ENCODE measurements at places on chromosomes 16 and 17.
A peak's percentile ranks its signal among the peaks of the same experiment; 100 is the strongest.

- DNase-seq: no peak
Measured at GRCh38 chr17:74746922-74747321, 1.5 kb upstream of the NHERF1 start.

- DNase-seq: no peak
Measured at GRCh38 chr16:6309271-6309670, 1023.4 kb upstream of the RBFOX1 start.

GRCh38 chr16:85492295-85492864 is 120.7 kb upstream of the GSE1 start:
- DNase-seq: no peak

GRCh38 chr17:63837480-63837879 is 5.0 kb downstream of the SMARCD2 start:
- no peak for DNase-seq

- no peak for DNase-seq
Measured at GRCh38 chr17:48486557-48486956, 44.3 kb downstream of the HOXB1 start.

DNA sequence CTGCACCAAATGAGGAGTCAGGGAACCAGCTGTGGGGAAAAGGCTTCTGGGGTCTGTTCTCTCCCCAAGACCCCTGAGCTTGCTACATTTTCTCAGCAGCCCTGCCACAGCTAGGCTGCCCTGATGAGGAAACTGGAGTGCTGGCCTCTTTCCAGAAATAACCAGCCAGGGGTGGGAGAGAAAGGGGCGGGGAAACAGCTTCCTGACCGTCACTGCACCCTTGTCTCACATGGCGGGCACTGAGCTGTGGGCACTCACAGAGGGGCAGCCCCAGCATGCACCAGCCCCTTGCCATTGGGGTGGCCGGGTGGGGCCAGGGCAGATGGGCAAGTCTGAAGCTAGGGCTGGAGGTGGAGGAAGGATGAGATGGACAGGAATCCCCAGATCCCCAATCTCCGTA is 2.9 kb downstream of the SRL start:
- DNase-seq: no peak

DNA sequence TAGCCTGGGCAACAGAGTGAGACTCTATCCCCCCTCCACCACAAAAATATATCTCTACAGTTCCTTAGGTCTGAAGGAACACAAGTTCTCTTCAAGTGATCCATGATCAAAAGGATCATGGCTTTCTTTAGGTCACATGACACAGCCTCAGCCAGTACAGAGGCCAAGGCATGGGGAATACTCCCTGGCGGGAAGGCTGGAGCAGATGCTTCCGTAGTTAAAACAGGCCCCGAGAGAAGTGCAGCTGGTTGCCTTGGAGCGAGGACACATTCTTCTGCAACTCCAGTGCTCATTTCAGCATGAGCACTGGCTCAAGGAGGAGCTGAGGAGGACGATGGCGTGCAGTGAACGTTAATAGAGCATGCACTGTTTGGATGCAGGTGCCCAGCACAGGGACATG is 13.5 kb downstream of the CDIP1 start:
- no peak for DNase-seq

DNA sequence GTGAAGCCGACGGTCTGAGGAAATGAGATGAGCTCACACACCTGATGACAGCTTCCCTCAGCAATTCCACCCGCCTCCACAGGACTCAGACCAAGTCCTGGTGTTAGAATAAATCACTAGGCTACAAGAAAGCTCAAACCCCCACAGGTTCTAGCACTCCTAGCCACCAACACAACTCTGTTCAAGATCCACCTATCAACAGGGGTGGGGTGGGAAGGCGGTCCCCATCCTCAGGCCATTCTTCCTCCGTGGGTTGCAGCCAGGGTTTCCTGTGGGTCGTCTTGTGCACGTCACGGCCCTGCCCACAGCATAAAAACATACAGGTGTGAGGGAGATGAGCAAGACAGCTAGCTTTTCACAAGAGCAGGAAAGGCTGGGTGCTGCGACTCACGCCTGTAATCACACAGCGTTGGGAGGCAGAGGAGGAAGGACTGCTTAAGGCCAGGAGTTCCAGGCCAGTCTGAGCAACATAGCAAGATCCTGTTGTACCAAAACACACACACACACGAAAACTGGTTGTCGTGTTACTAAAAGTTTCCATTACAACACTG is 81.1 kb downstream of the ANKRD11 start:
- DNase-seq: no peak

DNA sequence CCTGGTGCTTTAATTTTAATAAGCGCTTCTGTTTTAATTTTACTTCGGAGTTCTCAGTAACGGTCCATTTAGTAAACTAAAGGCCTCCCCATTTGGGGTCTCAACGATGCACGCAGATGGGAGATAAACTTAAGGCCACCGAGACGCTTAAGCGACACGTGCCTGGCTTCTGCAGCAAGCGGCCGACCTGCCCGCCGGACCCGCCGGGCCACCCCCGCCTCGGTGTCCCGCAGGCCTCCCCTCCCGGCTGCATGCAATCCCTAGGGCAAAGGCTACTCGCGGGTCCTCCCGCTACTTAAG is 592 bp downstream of the GCSH start:
- no peak for DNase-seq

- peak; percentile 15 for DNase-seq
Measured at GRCh38 chr17:57588086-57588485, 157.0 kb downstream of the CCDC182 start.

DNA sequence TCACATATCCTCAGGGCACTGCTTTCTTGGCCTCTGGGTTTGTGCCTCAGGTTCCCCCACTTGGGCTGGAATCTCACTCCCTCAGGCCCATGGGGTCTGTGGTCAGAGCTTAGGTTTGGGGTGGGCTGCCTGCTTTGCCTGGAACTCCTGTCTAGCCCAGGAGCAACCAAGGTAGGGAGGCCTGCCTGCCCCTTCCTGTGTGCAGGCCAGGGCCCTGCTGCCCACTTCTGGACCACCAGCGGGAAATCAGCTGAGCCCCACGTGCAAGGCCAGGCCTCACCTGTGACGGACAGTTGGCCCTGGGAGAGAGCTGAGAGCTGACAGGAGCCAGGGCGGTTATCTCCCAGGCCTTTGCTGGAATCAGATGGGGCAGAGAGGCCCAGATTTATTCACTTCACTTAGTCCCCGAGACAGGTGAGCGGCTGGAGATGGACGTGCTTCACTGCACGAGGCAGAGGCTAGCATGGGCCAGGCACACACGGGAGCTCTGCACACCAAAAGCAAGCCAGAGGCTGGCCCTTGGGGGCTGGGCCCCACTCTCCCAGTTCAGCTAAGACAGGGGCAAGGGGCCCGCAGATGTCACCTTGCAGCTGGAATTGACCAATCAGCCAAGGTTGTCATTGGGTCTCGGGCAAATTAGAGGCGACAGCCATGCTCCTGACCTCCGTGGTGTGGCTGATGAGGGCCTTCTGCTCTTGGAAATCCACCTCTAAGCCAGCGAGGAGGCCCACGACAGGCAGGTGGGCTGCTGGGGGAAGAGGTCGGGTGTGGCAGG is 49.9 kb upstream of the DOC2B start:
- DNase-seq: peak; percentile 64

- DNase-seq: no peak
Measured at GRCh38 chr17:68822719-68823289, 132.4 kb downstream of the ABCA8 start.

DNA sequence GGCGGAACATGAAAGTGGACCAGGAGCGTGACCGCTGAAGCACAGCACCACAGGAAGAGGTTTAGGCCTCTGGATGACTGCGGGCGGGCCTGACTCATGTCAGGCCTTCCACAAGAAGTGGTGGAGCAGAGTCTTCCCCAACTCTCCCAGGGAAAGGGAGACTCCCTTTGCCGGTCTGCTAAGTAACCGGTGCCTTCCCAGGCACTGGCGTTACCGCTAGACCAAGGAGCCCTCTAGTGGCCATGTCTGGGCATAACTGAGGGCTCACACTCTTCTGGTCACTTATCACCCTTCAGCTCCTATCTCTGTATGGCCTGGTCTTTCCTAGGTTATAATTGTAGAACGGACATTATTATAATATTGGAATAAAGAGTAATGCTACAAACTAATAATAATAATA is 1931.9 kb downstream of the TP53TG3F start:
- DNase-seq: no peak

DNA sequence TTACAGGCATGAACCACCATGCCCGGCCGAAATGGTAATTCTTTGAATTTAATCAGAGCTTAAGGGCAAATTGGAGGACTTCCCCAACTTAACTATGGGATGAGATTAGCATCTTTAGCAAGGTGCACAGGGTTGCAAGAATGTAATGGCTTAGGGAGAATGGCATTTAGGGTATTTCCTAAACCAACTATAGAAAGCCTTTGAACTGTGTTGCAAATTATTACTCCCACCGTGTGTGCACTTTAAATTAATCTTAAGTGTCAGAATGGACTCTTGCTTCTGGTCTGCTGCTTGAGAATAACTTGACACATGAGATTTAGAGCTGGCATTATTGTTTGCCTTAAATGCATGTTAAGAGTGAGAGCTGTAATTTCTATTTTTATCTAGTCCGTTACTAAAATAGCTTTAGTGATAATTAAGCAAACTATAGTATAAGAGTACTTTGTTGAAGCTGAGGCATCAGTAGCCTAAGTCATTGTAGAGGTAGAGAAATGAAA is 59.8 kb downstream of the TUBD1 start:
- DNase-seq: no peak

- DNase-seq: no peak
Measured at GRCh38 chr17:41658846-41659245, 29.8 kb upstream of the EIF1 start.

DNA sequence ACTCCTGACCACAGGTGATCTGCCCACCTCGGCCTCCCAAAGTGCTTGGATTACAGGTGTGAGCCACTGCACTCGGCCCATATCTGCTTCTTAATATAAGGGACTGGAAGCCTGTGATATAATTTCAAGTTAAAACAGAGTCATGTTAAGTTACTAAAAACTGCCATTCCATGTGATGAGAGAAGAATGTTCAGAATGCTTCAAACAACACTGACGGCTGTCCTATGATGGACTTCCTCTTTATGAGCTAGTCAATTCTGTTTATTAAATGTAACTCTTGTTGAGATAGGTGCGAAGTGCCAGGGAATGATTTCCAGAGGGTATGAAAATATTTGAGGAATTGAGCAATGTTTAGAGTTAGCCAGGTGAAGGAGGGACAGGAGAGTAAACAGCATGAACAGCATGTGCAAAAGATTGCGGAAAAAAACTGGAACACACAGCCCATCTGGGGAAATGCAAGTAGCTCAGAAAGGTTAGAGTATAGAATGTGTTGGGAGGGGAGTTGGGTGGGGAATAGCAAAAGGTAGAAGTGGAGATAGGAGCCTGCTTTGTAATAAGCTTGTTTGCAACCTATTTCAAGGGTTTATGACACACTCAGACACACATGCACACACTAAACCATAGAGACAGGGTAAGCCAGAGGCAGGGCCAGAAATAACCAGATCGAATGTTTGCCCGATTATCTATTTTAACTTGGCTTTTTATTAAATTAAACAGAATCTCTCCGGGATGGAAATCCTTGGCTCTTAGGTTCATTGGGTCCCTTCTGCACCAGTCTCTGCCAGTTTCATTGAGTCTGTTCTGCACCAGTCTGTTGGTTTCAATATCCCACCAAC is 135.6 kb upstream of the COX10 start:
- DNase-seq: no peak

DNA sequence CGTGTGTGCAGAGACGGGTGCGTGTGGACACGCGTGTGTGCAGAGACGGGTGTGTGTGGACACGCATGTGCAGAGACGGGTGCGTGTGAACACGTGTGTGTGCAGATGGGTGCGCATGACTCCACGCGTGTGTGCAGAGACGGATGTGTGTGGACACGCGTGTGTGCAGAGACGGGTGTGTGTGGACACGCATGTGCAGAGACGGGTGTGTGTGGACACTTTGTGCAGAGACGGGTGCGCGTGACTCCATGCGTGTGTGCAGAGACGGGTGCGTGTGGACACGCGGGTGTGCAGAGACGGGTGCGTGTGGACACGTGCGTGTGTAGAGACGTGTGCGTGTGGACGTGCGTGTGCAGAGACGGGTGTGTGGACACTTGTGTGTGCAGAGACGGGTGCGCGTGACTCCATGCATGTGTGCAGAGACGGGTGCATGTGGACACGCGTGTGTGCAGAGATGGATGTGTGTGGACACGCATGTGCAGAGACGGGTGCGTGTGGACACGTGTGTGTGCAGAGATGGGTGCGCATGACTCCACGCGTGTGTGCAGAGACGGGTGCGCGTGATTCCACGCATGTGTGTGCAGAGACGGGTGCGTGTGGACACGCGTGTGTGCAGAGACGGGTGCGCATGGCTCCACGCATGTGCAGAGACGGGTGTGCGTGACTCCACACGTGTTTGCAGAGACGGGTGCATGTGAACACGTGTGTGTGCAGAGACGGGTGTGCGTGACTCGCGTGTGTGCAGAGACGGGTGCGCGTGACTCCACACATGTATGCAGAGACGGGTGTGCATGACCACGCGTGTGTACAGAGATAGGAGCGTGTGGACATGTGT is 1.6 kb upstream of the CD7 start:
- DNase-seq: no peak

DNA sequence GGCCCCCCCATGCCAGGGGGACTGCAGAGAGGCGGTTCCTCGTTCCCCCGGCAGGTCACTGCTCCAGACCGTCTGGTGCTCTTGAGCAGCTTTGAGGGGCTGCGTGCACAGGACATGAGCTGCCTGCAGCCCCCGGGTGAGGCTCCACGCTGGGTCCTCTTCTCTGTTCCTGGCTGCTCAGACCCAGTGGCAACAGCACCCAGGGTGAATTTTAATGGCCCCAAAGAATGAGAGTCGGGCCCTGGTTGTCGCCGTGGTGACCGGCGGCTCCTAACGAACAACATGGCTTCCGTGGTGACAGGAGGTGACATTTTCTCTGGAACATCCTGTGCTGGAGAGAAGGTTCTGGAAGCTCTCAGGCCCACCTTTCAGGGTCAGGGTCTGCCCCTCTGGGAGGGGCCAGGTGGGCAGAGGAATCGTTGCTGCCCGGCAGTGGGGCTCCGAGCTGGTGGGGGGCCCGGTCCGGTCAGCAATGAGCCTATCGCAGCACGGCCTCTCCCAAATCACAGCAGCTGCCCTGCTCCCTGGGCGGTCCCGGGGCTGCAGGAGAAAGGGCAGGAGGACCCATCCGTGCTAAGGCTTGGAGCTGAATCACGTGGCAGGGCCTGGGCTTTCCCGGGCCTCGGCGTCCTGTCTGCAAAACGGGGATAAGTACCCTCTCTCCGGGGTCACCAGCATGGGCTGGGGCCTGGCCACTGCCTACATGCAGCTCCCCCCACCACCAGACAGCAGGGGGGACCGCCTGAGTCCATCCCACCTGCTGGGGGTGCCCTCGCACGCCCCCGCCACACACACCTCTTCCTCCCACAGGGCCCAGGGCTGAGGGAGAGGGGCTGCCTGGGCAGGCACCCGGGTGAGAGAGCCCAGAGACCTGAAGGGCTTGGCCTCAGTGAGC is 3.4 kb upstream of the C1QTNF8 start:
- no peak for DNase-seq
